ENCODE measurements at places on chromosomes 3 and 15. TPM values are rescaled to one million over a fixed set of nuclear protein-coding genes. Genes with fewer than 3 reads are reported as not detected.

GRCh38 chr15:38021259-38021658 is 86.8 kb downstream of the TMCO5A start:
- DNase-seq: no peak

GRCh38 chr3:137297770-137298169 is 340.0 kb downstream of the IL20RB start:
- no peak for DNase-seq

DNA sequence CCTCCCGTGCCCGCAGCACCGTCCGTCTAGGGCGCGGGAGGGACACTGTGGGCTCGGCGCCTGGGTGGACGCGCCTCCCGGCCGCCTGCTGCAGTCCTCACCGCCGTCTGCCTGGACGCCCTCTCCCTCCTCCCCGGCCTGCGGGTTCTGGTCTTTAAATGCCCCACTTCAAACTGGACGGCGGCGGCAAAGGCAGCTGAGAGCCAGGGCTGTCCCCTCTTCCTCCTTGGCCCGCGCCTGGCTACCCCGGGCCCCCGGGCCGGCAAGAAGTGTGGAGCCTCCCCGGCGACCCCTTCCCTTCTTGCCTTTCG is 426 bp downstream of the CBLB start:
- DNase-seq: peak; percentile 78

GRCh38 chr3:55823001-55823400 is 335.9 kb upstream of the WNT5A start:
- no peak for DNase-seq

GRCh38 chr3:111594205-111594604 is 941 bp downstream of the ZBED2 start:
- DNase-seq: peak; percentile 23

- no peak for DNase-seq
Measured at GRCh38 chr15:80608688-80609087, 86.4 kb upstream of the ABHD17C start.

DNA sequence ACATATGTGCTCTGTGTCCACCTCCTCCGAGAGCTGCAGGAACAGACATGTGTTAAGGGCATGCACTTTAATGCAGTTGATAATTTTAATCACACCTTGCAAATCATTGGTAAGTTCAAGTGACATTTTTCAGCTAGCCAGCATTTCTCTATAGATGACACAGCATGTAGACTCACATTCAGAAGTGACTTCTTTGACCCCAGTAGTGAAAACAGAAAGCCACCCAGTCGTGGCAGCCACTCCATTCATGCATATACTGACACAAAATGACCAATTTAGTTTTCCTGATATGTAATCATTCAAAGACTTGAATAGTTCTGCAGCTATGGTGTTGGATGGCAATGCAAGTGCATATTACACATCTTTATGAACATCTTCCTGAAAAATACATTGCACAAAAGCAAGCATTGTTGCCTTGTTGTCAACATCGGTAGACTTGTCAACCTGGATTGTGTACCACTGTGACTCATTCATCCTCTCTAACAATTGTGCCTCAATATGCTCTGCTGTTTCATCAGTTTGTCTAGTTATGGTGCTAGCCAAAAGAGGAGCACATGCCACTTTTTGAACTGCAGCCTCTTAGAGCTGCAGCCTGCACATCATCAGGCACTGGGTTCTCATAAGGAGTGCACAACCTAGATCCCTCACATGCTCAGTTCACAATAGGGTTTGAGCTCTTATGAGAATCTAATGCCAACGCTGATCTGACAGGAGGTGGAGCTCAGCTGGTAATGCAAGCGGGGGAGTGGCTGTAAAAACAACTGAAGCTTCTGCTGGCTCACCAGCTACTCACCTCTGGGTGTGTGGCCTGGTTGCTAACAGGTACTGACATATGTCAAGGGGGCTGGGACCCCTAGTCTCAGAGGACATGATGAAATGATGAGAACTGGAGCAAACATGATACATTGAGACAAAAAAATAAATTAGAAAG is 622.0 kb downstream of the PYDC2 start:
- DNase-seq: no peak

GRCh38 chr15:58163985-58164384 is 25.8 kb downstream of the AQP9 start:
- no peak for DNase-seq

DNA sequence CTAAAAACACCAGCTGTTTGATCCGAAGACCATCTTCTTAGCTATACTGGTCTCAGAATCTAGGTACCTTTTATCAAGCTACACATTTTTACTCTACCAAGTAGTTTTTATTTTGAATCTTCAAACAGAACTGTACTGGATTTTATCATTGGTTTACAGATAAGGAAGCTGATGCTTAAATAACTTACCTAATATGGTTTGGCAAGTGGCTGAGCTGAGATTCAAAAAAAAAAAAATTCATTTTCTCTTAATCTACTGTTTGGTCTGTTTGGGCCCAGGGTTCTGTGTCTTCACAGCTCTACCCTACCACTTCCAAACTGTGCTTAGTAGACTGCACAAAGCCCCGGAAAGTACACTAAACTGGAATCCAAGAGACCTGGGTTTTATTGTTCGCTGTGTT is 35.7 kb downstream of the ZNF860 start:
- no peak for DNase-seq

Gene CYP1A1
- 0.45 TPM for total RNA-seq

Gene CPNE4
- 2.7 TPM for total RNA-seq

Gene MNS1
- 1.5 TPM for total RNA-seq

Gene PP2D1
- total RNA-seq: not detected

Gene TSC22D2
- 25.6 TPM for total RNA-seq

Gene GRIP2
- 0.06 TPM for total RNA-seq
